ENCODE measurements at places on chromosomes 1 and 21.

GRCh38 chr1:162703708-162704107 lies 71.4 kb downstream of the DDR2 start:
- DNase-seq = no peak

DNA sequence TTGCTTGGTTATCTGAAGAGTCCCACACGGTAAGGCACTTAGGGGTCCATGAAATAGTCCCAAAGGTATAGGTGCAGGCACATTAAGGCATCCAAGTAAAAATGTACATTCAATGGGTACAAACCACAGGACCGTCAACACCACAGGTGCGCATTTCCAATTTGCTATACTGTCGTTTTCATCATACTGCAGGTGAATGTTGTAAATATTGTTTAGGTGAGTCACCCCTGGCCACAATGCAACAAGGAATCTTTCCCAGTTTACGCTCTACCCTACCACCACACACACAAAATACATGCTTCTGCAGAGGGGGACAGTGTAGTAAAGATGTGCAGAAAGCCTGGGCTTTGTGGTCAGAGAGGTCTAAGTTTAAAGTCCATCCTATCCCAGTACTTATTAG lies 13.7 kb downstream of the CADM3 start:
- no peak for DNase-seq

GRCh38 chr1:237809099-237809498 lies 81.6 kb downstream of the ZP4 start:
- DNase-seq = no peak

- DNase-seq = no peak
Observed at GRCh38 chr1:63947904-63948303, 174.1 kb downstream of the ROR1 start.

- no peak for DNase-seq
Observed at GRCh38 chr1:20726932-20727745, 5.4 kb downstream of the SH2D5 start.

GRCh38 chr1:8020032-8020431 lies 6.1 kb downstream of the ERRFI1 start:
- DNase-seq = no peak

DNA sequence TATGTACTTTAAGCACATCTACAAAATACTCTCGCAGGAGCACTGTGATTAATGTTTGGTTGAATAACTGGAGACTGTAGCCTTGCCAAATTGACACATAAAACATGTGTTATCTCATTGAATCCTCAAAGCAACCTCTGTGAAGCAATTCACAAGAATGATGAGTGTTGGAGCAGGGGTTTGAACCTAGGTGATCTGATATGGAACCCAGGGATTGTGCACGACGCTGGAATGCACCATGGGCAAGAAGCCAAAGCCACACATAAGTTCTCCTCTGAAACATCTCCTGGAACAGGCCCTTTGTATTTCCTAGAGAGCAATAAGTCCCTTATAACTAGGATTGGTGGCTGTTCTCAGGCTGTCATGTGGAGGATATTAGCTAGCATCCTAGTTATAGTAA lies 124.6 kb upstream of the IVNS1ABP start:
- DNase-seq = peak; percentile 87

GRCh38 chr21:46189213-46189958 lies 5.1 kb upstream of the SPATC1L start:
- DNase-seq = no peak

- no peak for DNase-seq
Observed at GRCh38 chr1:60727552-60727951, 354.8 kb upstream of the NFIA start.

DNA sequence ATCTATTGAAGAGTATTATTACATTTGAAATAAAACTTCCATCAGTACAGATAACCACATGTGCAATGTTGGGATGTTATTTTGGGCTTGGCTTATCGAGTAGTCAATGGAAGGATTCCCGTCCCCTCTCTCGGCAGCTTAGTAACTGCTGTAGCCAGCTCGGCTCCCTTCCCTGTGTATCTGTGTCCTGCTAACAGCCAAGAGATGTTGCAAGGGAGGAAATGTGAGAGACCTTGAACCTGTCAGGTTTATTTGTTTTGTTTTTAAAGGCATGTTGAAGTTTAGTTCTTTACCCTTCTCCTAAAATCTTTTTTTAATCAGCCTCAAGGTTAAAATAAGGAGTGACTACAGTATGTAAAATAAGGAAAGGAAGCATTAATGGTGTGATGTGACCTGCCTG lies 13.6 kb upstream of the TARS2 start:
- DNase-seq = no peak

- DNase-seq = no peak
Observed at GRCh38 chr1:241614144-241614543, 26.0 kb downstream of the CHML start.

GRCh38 chr21:44051462-44051941 lies 39.4 kb downstream of the TRAPPC10 start:
- DNase-seq = no peak

DNA sequence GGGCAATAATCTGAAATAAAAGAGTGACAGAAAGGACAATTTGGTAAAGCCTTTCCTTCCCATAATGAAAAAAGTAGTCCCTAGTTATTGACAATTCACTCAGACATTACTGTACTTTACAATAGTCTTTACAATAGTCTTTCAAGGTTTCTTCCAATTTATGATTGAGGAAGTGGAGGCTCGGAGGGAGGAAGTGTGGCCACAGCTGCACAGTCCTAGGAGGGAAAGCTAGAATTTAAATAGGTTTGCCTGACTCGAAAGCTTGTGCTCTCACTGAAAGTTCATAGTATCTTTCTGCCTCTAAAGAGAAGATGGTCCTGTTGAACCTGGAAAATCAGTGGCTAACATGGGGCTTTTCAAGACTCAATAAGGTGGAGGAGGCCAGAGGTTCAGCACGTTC lies 203.2 kb downstream of the SDCCAG8 start:
- DNase-seq = no peak

GRCh38 chr1:178530502-178530901 lies 17.6 kb downstream of the TEX35 start:
- no peak for DNase-seq

- DNase-seq = no peak
Observed at GRCh38 chr21:42021371-42022090, 11.4 kb upstream of the ZBTB21 start.

DNA sequence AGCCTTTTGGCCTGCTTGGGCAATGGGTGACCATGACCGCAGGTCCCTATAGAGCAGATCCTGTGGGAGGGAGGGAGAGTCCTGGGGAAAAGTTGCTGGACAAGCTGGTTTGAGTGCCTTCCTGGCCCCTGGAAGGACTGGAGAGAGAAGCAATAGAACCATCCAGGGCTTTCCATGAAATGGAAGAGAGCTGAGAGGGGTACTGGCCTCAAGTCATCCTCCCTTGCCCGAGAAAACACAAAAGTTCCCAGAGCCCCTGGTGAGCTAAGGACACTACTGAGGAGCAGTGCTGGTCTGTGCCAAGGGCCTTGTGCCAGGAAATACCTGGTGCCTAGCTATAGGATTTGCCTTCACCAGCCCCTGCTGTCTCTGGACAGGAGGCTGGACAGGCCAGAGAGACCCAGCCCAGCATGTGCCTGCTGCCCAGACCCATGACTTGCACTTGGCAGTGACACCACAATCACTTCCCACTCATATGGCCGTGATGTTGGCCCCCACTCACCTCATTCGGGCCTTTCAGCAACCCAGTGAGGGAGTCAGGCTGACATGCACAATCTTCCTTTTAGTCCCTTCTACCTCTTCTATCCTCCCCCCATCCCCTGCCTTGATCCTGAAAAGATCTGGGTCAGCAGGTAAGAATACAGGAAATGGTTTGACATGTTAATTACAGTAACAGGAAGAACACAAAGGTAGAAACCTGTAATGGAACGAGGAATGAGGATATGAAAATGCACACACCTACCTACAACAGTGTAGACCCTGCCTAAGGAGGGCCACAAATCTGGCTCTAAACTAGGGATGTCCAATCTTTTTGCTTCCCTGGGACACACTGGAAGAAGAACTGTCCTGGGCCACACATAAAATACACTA lies 7.0 kb downstream of the SH3BP5L start:
- DNase-seq = no peak

DNA sequence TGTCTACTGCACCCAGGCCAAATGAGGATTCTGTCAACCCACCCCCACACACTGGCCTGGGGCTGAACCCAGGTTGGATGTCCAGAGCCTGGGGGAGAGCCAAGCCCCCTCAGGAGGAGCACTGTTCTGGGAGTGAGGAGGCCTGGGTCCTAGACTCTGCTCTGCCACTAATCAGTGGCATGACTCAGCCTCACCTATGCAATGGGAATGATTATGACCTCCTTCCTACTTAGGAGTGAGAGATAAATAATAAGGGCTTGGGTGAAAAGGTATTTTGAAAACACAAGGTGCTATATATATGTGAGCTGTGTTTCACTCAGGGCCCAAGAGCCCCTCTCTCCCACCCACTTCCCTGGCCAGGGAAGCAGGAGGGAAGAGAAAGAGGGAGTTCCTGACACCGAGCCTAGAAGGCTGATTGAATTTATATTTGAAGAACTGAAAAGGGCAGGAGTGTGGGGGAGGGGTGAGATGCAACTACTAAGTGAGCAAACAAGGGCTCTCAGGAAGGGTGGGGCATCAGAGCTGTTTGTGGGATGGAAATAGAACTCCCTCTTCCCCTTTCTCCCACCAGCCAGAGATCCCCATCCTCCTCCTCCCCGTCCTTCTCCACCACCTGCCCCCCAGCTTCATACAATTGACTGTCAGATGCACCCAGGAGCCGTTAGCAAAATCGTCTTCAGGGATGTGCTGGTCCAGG lies 8.2 kb downstream of the IGSF9 start:
- DNase-seq = no peak

- no peak for DNase-seq
Observed at GRCh38 chr1:179924268-179924667, 30.3 kb upstream of the CEP350 start.

- no peak for DNase-seq
Observed at GRCh38 chr1:172134087-172134731, 286.3 kb upstream of the C1orf105 start.

- DNase-seq = no peak
Observed at GRCh38 chr1:16378443-16378842, 11.4 kb downstream of the SZRD1 start.

GRCh38 chr1:220369511-220369910 lies 97.3 kb upstream of the RAB3GAP2 start:
- DNase-seq = no peak

DNA sequence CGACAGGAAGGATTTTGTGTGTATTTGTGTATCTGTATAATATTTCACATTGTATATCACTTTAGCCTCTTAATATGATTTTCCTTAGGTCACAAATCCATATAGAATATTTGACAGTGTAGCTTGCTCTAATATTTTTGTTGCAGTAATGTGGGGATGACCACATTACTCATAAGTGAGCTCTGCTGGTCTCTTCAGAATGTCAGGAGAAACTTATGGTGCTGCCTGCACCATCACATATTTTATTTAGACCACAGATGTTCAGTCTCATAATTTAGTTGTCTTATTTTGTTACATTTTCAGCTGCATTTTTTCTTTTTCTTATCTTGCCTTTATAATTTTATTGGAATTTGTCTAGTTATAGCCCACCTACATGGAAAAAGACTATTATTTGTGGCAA lies 205.3 kb downstream of the PBX1 start:
- DNase-seq = no peak

GRCh38 chr1:107894605-107895004 lies 70.4 kb downstream of the VAV3 start:
- no peak for DNase-seq

GRCh38 chr1:179082333-179082998 lies 596 bp downstream of the TOR3A start:
- no peak for DNase-seq

DNA sequence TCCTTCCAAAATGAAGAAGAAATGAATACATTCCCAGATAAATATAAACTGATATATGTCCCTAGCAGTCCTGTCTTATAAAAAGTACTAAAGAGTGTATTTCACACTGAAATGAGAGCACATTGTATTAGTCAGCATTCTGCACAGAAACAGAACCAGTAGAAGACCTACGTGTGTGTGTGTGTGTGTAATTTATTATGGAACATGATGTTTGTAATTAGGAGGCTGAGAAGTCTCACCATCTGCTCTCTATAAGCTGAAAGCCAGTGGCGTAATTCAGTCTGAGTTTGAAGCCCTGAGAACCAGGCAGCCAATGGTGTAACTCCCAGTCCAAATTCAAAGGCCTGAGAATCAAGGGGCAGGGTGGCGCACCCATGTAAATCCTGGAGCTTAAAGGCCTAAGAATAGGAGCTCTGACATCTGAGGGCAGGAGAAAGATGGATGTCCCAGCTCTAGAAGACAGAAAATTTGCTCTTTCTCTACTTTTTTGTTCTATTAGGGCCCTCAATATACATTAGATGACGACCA lies 146.5 kb upstream of the LYPLAL1 start:
- peak; percentile 72 for DNase-seq

DNA sequence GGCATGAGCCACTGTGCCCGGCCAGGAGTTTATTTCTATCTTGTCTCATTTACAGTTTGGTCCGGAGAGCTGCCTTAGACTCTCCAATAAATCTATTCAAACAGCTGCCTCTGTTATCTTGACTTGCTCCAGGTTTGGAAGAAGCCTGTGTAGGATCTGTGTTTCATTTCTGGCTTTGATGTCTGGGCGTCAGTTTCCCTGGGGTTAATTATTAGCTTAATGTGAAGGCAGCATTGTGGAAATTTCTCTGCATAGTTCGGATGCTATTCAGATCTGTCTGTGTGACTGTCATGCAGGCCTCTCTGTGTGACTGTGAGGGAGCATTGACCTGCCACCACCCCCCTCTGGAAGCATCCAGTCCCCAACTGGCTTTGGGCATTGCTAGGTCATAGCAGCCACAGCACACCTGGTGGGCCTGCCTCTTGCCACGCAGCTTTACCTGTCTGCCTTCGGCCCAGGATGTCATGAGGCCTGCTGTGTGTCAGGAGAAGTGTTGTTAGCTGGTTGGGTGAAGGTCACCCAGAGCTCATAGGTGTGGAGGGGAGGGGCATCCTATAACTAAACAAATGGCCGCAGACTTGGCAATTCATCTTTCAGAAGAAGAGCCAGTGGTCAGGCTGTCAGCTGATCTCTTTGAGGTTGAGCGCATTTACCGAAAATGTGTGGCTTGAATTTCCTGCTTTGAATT lies 9.8 kb downstream of the IFNGR2 start:
- no peak for DNase-seq

All from fibroblast of skin of left quadriceps (primary cell).